ENCODE measurements at places on chromosomes 6 and 20.

GRCh38 chr6:137271245-137272183 is 52.3 kb upstream of the IFNGR1 start:
- DNase-seq = peak; percentile 69

DNA sequence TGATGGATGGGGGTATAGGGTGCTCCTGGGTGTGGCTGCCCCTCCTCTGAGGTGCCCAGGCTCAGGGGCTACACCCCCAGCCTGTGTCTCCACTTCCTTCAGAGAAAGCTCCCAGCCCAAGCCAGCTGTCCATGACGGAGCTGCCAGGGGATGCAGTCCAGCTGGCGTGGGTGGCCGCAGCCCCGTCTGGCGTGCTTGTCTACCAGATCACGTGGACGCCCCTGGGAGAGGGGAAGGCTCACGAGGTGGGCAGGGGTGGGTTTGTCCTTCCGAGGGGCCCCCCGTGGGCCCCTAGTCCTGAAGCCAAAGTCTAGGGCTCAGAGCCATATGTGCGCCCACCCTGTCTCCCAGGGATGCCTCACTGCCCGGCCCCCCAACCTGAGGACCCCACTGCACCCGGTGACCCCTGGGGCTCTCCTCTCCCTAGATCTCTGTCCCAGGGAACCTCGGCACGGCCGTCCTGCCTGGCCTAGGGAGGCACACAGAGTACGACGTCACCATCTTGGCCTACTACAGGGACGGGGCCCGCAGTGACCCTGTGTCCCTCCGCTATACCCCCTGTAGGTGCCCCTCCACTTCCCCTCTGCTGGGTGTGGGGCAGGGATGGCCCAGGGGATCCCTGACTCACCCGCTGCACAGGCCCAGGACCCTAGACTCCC is 19.8 kb downstream of the COL20A1 start:
- no peak for DNase-seq

GRCh38 chr20:53699906-53700305 is 106.3 kb upstream of the ZNF217 start:
- no peak for DNase-seq

- no peak for DNase-seq
Observed at GRCh38 chr6:33017694-33018353, 8.4 kb upstream of the HLA-DOA start.

- DNase-seq = no peak
Observed at GRCh38 chr20:52263757-52264156, 72.2 kb upstream of the ZFP64 start.

DNA sequence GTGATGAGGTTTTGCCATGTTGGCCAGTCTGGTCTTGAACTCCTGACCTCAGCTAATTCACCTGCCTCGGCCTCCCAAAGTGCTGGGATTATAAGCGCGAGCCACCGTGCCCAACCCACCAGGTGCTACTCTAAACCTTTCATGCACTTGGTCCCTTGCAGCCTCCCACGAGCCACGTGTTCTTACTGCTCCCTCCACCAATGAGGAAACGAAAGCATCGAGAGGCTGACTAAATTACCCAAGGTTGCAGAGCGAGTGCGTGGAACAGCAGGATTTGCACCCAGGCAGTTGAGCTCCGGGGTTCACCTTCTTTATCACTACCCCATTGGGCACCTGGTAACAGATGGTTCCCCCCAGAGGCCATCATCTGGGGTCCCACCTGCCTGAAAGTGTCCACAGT is 208.3 kb downstream of the LY86 start:
- no peak for DNase-seq

DNA sequence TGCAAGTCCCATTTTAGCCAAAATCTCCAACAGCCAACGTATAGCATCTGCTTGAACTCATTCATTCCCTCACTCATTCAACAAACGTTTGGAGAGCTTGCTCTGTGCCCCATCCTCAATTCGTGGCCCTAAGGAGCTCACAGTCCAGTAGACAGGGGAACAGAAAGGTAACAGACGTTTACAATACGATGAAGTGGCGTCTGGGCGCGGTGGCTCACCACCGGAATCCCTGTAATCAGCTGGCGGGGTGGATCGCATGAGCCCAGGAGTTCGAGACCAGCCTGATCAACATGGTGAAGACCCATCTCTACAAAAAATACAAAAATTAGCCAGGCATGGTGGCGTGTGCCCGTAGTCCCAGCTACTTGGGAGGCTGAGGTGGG is 790 bp upstream of the E2F1 start:
- DNase-seq = no peak

GRCh38 chr6:65700561-65700960 is 6.5 kb downstream of the EYS start:
- DNase-seq = peak; percentile 73

DNA sequence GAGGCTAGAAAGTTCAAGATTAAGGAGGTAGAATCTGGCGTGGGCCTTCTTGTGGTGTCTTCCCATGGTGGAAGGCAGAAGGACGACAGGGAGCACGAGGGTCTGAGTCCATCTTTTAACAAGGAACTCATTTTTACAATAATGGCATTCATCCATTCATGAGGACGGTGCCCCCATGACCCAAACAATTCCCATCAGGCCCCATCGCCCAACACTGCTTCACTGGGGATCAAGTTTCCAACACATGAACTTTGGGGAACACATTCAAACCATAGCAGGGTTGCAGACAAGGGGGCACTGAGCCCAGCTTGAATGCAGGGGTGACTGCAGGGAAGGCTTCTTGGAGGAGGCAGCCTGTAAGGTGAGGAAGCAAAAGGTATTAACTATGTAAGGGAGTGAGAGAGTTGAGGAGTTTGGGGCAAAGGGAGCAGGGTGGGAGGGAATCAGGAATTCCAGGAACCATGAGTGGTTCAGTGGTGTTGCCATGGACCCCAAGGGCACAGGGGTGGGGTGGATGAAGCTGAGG is 5.5 kb downstream of the RAB44 start:
- no peak for DNase-seq

- no peak for DNase-seq
Observed at GRCh38 chr20:19110881-19111460, 101.5 kb upstream of the SLC24A3 start.

DNA sequence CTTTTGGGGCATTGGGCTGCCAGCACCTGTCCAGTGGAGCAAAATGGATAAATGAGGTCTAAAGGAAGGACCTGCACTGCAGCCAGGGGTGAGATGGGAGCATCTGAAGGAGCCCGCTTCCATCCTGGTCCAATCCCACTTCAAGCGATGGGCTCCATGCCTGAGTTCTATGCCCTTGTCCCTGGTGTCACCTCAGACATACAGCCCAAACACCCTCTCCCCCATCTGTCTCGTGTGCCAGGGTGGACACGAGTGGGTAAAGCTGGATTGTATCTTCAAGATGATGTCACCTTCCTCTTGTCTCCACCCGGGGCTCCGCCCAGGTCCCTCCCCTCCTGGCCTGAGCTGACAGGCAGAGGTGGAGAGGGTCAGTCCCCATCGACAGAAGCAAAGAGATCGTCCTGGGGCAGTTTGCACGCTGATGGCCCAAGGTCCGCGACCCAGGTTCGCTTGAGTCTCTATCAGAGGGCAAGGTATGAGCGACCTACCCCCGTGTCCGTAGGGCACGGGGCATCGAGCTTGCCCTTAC is 544 bp downstream of the SMIM29 start:
- no peak for DNase-seq

DNA sequence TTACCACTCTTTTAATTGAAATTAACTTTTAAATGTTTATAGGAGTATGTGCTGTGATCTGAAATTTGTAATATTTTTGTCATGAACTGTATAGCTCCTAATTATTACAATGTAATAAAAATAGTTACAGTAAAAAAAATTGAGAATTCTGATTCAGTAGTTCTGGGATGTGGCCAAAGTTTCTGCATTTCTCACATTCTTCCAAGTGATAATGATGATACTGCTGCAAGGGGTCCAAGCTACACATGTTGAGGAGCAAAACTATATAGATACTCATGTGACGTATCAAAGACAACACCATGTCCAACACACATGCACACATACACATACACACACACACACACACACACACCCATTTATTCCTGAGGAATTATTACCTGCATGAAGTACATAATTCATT is 71.0 kb upstream of the FAM83B start:
- DNase-seq = no peak

DNA sequence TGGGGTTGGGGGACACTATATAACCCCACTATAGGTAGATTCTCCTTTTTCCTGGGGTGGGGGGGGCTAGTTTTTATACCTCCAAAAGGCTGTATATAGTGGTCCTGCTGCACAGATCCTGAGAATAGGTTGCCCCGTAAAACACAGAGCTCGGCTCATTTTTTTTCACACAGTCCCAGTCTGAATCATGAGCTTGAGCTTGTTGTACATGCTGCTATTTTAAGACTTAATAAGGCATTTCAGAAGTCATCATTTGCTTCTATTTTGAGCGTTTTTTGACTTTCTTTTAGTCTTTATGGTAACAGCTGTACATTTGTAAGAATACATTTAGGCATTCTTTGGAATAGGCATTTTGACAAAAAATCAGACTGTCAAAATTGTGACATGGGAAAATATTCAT is 30.5 kb downstream of the SLC9A8 start:
- no peak for DNase-seq

DNA sequence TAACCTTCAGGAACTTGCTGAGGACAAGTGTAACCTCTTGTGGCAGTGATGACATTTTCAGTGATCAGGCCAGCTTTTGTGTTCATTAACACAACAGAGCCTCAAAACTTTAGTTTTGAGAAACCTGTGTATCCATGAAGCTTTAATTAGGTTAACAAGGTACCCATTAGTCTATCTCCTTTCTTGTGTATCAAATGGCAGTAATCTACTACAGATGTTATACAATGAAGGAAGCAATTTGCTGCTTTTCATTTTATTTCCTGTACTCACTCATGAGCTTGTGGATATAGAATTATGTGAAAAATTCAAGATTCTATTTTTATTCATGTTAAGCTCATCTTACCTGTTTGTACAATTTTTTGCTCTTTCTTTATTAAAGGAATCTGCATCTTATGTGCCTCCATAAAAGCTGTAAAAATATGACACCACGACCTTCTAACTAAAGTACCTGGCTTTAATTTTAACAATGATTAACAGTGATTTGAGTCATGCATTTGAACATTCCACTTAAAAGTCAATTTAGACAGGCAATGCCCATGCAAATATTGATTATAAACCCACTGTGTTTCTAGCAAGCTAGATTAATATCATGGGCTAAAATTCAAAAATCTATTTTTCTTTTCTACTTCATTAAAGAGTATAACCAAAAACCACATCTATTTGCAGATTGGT is 897.3 kb downstream of the KIF16B start:
- no peak for DNase-seq

GRCh38 chr6:36298027-36298426 is 28.2 kb downstream of the PNPLA1 start:
- no peak for DNase-seq

DNA sequence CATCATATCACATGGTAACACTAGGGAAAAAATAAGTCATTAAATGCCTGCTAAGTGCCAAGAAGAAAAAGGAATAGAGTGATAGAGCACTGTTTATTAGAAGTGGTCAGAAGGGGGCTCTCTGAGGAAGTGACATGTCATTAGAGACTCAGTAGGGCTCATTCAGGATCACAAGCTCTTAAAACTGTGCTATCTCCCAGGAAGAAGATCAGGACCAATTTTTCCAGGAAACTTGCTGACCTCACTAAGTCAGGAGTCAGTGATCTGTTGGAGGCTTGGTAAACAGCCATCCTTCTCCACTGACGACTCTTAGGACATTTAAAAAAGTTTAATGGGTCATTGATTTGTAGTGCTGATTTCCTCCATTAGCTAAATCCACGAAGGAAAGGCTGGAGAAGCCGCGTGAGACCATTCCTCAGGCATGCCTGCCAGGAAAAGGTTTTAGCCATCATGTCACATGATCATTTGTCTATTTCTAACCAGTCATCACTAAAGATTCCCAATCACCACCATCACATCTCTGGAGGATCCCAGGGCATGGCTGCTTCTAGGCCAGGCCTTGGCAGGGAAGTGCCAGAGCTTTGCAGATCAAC is 5.9 kb upstream of the PTPN1 start:
- DNase-seq = no peak

GRCh38 chr20:60115451-60115850 is 157.2 kb downstream of the CDH26 start:
- DNase-seq = no peak

DNA sequence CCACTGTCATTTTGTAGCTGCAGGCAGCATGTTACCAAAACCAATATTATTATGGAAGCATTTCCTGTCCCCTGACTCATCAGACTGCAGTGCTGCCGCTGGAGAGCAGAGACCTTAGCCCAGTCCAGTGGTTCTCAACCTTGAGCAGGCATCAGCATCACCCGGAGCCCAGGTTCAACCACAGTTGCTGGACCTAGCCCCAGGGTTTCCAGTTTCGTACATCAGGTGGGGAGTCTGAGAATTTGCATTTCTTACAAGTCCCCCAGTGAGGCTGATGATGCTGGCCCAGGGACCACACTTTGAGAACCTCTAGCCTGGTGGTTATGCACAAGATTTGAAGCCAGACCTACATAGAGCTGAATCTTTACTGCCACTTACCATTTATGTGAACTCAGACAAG is 47.3 kb downstream of the LY86 start:
- no peak for DNase-seq

- no peak for DNase-seq
Observed at GRCh38 chr6:16217156-16217721, 21.1 kb upstream of the GMPR start.
